Stimulated activated naive B cell treated with anti-CD40 and anti-IgM and Interleukin-4, amounts not matched to agents 10 μg/mL and 1 μg/mL and 100 μg/mL, for 72 hours (primary cell): ENCODE measurements at places on chromosomes 1 and 21.

- DNase-seq: peak; percentile 55
Observed at GRCh38 chr1:211326528-211327345, at the start of gene TRAF5. Gene TRAF5, plus strand, starts transcription at chr1:211326833. Its CDS starts 26,407 bp downstream, at chr1:211353240.

DNA sequence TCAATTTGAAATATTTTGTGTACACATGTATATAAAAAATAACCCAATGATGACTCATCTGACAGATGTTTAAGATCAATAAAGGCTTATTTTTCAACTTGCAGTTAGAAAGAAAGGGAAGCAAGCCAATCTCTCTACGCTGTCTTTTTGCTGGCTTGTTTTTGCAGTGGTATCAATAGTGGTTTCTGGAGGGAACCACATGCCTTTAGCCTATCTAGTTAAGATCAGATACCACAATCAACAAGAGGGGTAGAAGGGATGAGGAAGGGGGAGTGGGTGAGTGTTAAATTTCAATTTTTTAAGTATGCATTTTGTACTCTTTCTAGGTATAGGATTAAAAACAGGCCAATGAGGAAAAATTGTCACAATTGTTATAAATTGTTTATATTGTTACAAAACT, 276.2 kb downstream of the KCNH1 start:
- DNase-seq: no peak

DNA sequence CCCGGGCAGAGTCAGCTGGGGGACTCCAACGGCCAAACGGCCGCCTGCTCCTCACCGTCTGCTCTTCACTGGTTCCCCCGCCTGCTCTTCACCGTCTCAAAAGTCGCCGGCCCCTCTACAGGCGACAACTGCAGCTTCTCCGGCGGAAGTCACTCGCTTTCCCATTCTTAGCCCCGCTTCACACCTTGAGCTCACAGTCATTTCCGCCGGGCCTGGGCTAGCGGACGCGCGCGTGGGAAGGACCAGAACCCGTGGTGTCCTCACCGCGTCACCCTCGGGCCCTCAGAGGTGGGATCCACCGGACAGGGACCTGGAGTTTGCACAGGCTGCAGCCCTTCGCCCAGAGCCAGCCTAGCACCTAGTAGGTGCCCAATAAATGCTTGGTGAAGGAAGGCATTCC, 27.9 kb upstream of the HJV start:
- no peak for DNase-seq

DNA sequence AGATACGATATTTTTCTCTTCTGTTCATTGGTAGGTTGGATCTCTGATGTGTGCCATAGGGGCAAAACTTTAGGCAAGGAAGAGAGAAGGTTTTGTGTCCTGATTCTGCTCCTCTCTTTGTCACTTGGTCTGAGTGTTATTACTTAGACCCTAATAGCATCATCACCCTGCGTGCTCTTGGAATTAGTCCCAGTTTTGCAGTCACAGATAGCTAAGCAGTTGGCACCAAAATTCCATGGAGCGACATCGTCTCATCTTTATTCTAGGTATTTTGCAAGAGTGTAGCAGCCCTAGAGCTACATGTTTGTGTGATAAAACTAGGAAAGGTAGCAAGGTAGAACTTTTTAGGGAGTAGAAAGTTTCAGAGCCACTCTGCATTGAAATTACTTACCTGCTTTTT, 23.8 kb downstream of the PIP5K1A start:
- no peak for DNase-seq

- DNase-seq: no peak
Observed at GRCh38 chr1:180343921-180344769, 114.1 kb downstream of the LHX4 start.

DNA sequence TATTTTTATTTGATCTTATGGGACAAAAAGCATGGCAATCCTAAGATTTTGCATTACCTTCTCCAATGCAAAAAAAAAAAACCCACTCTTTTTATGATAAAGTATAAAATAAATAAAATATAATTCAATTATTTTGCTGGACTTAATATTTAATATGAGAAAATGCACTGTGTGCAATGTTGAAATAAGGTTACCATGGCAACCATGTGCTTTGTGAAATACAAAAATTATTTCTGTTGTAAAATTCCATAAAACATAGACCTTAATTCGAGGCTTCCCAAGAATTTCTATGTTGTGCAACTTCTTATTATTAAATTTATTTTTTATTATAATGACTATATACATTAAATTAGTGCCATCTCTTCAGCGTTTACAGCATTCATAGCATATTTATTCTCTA, 989.5 kb downstream of the MRPL39 start:
- DNase-seq: no peak

DNA sequence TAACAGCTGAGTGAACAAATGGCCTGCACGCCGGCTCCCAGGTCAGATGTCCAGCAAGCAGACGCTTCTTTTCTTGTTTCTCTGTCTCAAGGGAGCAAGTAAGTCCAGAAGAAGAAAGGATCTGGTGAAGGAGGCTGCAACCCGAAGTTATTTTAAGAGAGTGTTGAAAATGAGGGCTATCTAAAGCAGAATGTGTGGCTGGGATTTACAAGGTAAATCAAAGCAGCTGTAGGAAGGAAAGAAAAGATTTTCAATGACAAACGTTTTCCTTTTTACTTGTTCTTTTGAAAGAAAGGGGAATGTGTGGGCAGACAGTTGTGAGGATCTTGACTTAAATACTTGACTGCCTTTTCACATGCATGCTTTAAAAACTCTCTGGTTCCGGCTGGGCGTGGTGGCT, 311.5 kb downstream of the KIF26B start:
- DNase-seq: no peak

- DNase-seq: no peak
Observed at GRCh38 chr1:154993572-154994268, at the start of gene LENEP. Gene LENEP, plus strand, starts transcription at chr1:154993586. Its CDS starts 22 bp downstream, at chr1:154993608.

DNA sequence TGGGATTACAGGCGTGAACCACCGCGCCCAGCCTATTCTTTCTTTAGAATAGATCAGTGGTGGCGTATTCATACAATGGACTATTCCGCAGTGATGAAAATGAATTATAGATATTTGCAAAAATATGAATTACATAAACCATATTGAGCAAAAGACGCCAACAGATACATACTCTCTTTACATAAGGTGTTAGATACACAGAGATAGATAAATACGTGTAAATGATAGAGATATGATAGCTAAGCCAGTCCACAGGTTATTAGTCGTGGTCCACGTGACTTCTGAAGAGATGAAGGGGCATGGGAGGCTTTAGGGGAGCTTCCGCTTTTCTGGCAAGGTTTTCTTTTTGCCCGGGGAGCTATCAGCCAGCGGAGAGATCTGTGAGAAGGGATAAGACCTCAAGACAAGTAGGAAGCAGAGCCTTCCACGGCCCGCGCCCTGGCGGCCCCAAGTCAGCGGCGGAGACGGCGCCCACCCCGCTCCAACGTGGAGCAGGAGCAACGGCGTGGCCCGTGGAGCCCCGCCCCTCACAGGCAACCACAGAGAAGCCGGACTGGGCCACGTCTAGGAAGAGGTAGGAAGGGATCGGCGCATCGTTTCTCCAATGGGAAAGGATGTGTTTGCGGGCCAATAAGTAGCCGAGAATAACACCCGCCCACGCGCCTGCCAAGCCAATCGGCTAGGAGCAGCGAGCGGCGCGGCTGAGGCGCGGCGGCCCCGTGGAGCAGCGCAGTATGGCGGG, at the start of gene MSTO1:
MSTO1 (plus strand) TSS at position 704 of the 742 bp plus-strand sequence; CDS start at position 735, 31 bp downstream.
- DNase-seq: peak; percentile 95

GRCh38 chr1:236925386-236925785, 78.9 kb downstream of the MT1HL1 start:
- DNase-seq: no peak

DNA sequence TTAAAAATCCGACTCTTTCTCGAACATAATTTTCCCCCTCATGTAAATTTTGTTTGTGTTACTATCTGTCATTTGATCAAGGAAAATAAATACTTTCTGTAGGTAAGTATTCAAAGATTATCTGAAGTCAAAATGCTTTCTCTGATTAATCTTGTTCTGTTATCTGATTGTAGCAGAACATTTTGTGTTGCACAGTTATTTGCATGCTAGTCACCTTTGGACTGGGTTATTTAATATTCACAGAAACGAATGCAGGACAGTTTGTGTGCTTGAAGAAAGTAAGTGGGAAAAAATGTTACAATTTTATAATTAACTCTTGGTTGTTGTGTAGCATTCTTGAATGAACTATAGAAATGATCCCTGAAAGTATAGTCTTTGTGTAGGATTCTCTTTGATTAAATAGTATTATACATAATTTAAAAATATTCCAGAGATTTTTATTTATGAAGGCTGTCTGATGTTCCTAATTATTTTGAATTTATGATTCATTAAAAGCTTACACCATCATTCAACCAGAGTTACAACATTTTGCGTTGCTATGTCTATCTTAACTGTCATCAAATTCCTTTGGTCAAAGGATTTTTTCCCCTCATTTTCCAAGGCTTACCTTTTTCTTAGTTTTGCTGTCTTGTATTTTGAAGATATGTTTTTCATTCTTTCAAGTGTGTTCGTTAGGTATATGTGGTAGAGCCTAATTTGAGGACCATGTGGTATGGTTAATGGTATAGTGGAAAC, 176.6 kb downstream of the GIPC2 start:
- DNase-seq: no peak

DNA sequence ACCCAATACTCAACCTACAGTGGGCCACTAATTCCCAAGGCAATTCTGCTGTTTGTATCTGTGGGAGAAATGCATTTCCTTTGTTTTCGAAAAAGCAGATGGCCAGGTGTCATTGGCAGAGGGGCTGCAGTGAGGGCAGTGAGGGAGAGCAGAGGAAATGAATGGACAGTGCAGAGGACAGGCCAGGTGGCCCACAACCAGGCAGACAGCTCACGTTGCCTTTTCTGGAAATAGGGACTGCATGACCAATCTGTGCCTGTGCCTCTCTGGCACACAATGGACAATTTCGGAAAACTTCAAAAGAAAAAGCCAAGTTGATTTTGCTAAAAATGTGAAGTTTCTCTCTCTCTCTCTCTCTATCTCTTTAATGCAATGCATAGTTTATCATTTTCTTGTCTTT, 52.6 kb upstream of the ETS2 start:
- no peak for DNase-seq

DNA sequence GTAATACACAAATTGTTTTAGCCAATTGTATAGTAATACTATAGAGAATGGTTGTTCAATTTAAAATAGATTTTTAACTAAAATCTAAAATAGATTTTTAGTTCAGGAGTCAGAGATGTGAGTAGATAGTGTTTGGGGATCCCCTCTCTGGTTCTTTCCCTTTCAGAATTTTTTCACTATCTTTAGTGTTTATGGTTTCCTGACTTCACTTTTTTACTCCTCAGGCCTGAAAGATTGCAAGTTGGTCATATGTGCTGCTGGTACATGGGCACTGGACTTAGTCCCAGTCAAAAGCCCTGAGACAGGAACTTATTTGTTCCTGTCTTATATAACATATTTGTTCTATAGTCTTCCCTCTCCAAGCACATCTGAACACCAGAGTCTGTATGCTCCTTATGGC, 96.8 kb upstream of the ATP1B1 start:
- no peak for DNase-seq

DNA sequence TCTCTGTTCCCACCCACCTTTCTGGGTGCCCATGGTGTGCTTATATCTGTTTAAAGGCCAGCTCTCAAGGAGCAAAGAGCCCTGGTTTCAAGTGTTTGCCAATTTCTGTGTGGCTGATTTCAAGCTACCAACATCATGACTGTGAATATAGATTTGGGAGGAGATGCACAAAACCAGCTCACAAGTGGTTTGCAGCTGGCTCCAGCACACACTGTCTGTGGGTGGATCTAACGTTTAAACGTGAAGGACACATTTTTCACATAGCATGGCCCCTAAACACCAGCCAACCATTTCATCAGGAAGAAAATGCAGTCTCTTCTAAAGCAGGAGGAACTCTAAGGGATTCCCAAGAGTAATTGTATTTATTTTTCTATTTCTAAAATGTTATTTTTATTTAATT, 65.2 kb downstream of the FCRL5 start:
- DNase-seq: no peak

- DNase-seq: no peak
Observed at GRCh38 chr1:11531943-11532342, 53.0 kb downstream of the DISP3 start.

GRCh38 chr1:101278845-101279244, 42.0 kb downstream of the S1PR1 start:
- DNase-seq: no peak

- DNase-seq: no peak
Observed at GRCh38 chr1:8127171-8127641, 101.1 kb upstream of the ERRFI1 start.

GRCh38 chr1:156295391-156295947, at the start of gene GLMP:
Gene GLMP, minus strand, starts transcription at chr1:156295679. Its CDS starts 34 bp downstream, at chr1:156295645.
- peak; percentile 22 for DNase-seq

DNA sequence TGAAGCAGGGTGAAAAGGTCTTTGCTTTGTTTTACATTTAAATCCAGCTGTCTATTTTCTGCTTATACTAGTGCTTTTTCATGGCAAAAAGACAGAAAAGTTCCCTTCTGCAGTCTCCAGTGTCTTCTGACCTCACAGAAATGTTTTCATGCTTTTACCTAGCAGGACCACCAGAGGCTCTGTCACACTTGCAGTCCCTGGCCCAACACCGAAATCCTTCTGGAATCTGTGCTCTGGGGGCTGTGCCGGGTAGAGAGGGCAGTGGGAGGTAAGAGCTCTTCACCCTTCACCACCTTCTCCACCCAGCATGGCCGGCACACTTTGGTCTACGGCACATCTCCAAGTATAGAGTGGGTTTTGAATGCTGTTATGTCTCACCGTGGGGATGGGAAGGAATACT, 20.8 kb downstream of the GNAT2 start:
- no peak for DNase-seq

DNA sequence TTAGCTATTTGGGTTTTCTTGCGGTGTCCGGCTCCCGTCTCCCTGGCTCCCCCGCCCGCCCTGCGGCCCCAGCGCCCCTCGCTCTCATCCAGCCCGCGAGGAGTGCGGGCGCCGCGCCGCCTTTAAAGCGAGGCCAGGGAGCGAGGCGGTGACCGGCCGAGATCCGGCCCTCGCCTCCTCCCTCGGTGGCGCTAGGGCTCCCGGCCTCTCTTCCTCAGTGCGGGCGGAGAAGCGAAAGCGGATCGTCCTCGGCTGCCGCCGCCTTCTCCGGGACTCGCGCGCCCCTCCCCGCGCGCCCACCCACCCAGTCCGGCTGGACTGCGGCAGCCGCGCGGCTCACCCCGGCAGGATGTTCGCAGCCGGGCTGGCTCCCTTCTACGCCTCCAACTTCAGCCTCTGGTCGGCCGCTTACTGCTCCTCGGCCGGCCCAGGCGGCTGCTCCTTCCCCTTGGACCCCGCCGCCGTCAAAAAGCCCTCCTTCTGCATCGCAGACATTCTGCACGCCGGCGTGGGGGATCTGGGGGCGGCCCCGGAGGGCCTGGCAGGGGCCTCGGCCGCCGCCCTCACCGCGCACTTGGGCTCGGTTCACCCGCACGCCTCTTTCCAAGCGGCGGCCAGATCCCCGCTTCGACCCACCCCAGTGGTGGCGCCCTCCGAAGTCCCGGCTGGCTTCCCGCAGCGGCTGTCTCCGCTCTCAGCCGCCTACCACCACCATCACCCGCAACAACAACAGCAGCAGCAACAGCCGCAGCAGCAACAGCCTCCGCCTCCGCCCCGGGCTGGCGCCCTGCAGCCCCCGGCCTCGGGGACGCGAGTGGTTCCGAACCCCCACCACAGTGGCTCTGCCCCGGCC, 492 bp downstream of the HLX start:
- DNase-seq: no peak

- DNase-seq: no peak
Observed at GRCh38 chr1:55347866-55348265, 132.7 kb upstream of the USP24 start.

GRCh38 chr21:34801519-34802132, 132.8 kb downstream of the CLIC6 start:
- DNase-seq: no peak
